Natural killer cell (primary cell): ENCODE measurements at places on chromosomes 7 and 10. TPM values are rescaled to one million over a fixed set of nuclear protein-coding genes. Genes with fewer than 3 reads are reported as not detected.

TWIST1 gene
- total RNA-seq = not detected

SPDYE1 gene
- 0.18 TPM for total RNA-seq

RBP4 gene
- not detected for total RNA-seq

DNA sequence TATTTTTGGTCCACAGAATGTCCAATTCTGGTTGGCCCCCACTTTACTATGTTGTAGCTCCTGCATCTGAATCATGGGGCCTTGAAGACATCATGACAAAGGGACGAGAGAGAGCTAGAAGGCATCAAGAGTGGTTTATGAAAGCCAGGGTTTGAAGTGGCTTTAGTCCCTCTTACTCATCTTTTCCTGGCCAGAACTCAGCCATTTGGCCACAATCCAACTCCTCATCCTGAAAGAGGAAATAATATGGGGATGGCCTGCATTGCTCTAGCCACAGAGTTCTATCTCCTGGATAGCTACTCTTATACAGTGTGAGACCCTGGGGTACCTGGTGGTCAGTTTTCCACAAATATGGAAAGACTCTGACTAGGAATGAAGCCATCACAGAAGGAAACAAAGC is 418.9 kb downstream of the XPNPEP1 start:
- no peak for DNase-seq

DNA sequence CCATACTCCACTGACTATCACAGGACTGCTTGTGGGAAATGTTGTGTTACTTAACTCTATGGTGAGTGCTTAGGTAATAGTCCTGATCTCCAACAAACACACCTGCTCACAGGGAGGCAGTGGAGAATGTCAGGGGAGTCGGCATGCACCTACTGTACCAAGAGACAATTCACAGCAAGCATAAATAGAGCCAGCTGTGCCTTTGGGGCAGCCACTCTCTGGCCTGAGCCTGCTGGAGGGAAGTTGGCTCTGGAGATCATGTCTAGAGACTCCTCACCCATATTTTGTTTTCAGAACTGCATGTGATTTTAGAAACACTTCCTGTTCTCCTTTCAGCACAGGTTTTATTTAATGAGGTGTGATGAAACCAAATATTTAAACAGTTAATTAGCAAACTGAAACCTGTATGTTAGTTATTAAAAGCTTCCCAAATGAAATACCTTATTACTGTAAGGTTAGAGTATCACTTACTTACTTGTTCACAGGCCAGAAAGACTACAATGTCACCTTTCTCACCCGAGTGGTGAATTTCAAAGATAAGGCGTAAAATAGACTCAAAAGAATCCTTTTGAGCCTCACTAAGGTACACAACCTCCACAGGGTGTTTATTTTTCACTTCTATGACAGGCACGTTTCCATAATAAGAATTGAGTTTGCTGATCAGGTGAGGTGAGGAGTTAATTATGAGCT is 21.8 kb downstream of the DHX32 start:
- no peak for DNase-seq

DNA sequence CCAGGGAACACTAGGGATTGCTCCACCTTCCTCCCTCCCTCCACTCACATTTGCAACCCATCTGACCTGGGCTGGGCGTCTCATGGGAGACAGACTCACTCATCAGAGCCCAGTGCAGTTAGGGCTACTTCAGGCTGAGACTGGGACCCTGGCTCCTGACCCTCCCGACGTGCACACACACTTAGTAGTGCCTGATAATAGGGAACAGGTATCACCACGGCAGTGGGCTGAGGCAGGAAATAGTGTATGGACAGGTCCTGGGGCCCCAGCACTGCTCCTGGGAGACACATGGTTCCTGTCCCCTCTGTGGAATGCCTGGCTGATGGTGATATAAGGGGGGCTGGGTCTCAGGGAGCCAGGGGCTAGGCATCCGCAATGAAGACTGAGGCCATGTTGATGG is 14.3 kb downstream of the AQP1 start:
- no peak for DNase-seq

DNA sequence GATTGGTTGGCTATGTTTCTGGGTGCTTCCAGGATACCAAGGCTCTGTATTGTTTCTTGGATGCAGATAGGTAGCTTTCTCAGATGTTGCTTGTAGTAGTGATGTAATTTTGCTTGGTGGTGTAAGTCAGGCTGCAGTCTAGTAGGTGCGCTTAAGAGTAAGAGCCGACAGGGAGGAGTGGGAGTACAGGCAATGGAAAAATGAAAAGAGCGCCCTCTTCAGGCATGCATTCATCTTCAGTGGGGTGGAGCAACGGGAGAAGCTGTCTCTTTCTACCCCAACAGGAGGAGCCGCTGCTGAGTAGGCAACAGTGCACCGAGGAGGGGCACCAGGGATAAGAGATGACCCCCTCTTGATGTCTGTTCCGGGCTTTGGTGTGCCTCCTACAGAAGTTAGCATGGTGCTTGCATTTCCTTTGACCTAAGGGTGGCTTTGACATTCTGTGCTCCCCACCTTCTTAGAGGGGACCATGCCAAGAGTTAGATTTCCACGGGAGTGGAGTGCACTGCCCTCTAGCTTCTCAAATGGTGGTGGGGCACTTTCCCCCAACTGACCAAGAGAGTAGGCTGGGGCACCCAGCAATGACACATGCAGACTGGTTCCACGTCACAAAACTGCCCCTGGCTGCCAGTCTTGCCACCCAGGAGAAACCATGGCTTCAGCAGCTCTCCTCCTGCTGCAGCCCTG is 56.1 kb downstream of the ZNF783 start:
- peak; percentile 15 for DNase-seq

GRCh38 chr10:11335167-11335652 is 276.2 kb downstream of the USP6NL start:
- DNase-seq = no peak

GRCh38 chr7:75892634-75893272 is 13.9 kb downstream of the RHBDD2 start:
- DNase-seq = no peak

- no peak for DNase-seq
Observed at GRCh38 chr7:78139335-78139734, 340.8 kb downstream of the PHTF2 start.

DNA sequence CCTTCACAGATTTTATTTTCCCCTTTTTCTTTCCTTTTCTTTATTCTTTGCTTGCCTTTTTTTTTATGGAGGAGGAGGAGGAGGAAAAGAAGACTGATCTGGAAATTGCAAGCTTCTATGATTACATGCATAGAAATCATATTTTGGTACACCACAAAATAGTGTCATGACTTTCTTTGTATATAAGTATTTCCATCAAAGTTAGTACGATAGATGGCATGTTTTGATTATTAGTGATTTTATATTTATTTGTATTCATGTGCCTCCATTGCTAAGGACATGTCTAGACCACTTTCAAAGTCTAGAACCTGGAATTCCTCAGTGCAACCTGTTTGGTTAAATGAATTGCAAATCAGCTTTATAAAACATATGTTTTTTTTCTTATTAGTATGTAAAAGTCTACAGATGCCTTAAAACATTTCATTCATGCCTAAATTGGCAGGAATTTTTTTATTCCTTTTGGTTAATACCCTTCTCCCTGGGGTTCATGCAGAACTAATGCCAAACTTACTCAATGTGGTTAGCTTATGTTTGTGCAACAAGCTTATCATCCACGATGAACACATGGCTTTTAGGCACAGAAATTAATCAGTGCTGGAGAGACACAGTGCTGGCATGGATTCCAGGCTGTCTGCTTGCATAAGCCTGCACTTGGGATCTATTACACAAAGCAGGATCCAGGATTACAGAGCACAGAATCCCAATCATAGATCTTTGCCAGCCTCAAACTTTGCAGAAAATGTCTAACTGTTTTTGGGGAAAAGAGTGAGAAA is 213.1 kb downstream of the CHRM2 start:
- no peak for DNase-seq
